Activated CD8-positive, alpha-beta memory T cell treated with anti-CD3 and anti-CD28 coated beads, Interleukin-2, amount 10 ng/mL, durations not matched to agents 7 days and 5 days (primary cell): ENCODE measurements at places on chromosomes 1 and 21. TPM values are rescaled to one million over a fixed set of nuclear protein-coding genes. Genes with fewer than 3 reads are reported as not detected.
A peak's percentile ranks its signal among the peaks of the same experiment; 100 is the strongest.

Gene MYBPH
- not detected for total RNA-seq

DNA sequence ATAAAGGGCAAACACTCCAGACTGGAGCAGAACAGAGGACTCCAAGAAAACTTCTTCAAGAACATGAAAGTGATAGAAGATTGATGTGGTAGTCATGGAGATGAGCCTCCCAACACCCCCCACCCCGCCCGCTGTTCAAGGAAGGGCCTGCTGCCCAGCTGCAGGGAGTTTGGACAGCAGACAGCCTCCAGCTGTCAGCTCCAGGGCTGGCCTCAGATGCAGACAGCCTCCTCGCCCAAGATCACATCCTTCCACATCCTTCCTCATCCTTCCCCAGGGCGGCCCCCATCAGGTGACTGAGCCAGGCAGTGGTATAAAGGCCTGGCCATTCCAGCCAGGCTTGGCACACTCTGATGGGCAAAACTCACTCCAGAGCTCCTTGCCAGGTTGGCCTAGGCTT is 24.6 kb downstream of the HMGN2 start:
- H3K36me3 ChIP-seq = no peaks in the 10 kb centered on the region
- H3K4me3 ChIP-seq = no peak overlapping the region
- no peak for DNase-seq
- peaks cover 12% of the 10 kb centered on the region for H3K4me1 ChIP-seq

GRCh38 chr1:53585565-53585964 is 126.4 kb downstream of the DMRTB1 start:
- no peaks in the 10 kb centered on the region for H3K36me3 ChIP-seq
- DNase-seq = peak; percentile 38
- H3K4me3 ChIP-seq = no peak overlapping the region
- no peak overlapping the region for H3K27ac ChIP-seq

Gene SLAMF7
- total RNA-seq = 107 TPM

- DNase-seq = no peak
- H3K27ac ChIP-seq = no peak overlapping the region
- peaks cover 2% of the 10 kb centered on the region for H3K4me1 ChIP-seq
- no peak overlapping the region for H3K4me3 ChIP-seq
- H3K36me3 ChIP-seq = peaks cover 3% of the 10 kb centered on the region
Observed at GRCh38 chr1:100782473-100783039, 63.0 kb downstream of the VCAM1 start.

DNA sequence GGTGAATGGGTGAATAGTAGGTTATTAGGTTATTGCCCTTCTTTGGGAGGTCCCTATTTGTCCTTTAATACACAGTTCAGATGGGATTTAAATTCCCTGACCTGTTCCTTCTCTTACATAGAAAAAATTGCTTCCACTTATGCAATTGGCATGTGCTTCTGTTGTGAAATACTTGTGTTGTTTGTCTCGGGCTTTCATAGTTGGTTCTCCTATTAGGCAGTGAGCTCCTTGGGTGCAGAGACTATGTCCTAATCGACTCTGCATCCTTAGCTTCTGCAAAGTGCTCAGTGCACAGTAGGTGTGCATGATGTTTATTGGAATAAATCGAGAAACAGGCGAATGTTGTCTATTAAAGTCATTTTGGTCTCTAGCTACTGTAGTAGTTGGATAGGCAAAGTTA is 1.3 kb upstream of the PDE4B start:
- peaks cover 16% of the 10 kb centered on the region for H3K4me1 ChIP-seq
- H3K27me3 ChIP-seq = peaks cover 75% of the 10 kb centered on the region
- peaks cover 8% of the 10 kb centered on the region for H3K36me3 ChIP-seq

Gene TENT5C
- 41.6 TPM for total RNA-seq

- H3K4me1 ChIP-seq = peaks cover 4% of the 10 kb centered on the region
- no peaks in the 10 kb centered on the region for H3K27me3 ChIP-seq
- H3K27ac ChIP-seq = no peak overlapping the region
- DNase-seq = no peak
Observed at GRCh38 chr1:10530281-10530740, 55.6 kb downstream of the PEX14 start.

DNA sequence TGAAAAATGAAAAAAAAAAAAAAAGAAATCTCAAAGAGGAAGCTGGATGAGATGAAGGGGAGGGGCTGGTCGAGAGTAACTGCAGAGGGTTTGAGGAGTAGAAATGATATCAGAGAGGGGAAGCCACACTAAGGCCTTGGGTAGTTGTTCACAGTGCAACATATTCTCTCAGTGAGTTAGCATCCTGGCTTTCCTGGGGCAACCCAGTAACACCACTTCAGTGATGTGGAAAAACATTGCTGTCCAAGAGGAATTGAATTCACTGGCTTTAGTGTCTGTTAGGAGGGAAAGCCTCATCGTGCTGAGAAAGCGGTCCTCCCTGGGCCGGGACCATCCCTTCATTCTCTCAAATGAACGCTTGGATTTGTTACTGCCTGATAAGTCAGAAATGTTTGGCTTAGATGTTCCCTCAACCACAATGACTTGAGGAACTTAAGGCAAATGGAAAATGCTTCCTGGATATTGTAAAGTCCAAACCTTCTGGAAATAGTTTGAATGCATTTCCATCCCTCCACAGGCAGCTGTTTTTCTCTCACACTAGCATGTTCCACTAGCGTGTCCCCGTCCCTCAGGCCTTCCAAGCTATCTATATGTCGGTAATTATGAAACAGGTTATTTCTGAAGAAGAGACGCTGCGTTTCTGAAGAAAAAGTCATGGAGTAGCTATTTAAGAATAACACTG is 12.2 kb downstream of the TGFB2 start:
- H3K36me3 ChIP-seq = no peaks in the 10 kb centered on the region
- H3K4me1 ChIP-seq = no peaks in the 10 kb centered on the region
- no peak overlapping the region for H3K27ac ChIP-seq
- DNase-seq = no peak
- peaks cover 15% of the 10 kb centered on the region for H3K27me3 ChIP-seq
- H3K4me3 ChIP-seq = no peak overlapping the region

DNA sequence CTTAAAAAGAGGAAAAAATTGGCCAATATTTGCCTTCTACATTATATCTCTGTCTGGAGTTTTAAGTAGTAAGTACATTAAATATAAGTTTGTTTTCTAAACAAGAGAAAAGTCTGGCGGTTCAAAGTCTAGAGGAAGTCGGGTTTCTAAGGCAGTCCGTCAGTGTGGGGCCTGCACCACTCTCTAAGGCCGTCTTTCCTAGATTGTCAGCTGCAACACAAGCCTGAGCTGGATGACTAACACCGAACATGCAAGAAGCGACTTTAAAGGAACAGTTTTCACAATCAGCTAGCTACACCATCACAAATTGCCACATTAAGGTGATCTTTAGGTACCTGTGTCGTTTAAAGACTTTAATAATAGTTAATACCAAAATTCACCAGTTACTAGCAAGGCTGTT is 19.6 kb downstream of the CCSAP start:
- no peak for DNase-seq
- peaks cover 37% of the 10 kb centered on the region for H3K36me3 ChIP-seq
- H3K4me1 ChIP-seq = peaks cover 21% of the 10 kb centered on the region
- H3K4me3 ChIP-seq = no peak overlapping the region
- no peaks in the 10 kb centered on the region for H3K27me3 ChIP-seq

DNA sequence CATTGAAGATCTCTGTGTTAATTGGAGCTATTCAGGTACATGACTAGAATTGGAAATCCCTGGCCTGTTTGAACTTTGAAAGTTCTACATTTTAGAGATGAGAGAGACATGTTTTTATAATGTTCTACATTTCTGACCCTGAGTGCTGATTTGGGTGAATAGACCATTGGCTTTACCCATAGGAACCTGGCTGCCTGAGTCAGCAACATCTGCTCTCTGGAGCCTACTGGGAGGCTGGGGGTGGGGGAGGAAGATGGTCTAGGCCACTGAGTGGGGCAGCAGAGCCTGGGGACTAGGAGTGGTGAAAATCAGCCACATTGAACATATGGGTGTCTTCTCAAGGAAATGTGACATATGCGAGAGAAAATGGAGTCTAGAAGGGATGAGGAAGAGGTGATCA is 1.4 kb upstream of the VANGL1 start:
- peaks cover 41% of the 10 kb centered on the region for H3K27me3 ChIP-seq
- peaks cover 4% of the 10 kb centered on the region for H3K36me3 ChIP-seq
- H3K27ac ChIP-seq = no peak overlapping the region
- no peak for DNase-seq
- peaks cover 16% of the 10 kb centered on the region for H3K4me1 ChIP-seq

DNA sequence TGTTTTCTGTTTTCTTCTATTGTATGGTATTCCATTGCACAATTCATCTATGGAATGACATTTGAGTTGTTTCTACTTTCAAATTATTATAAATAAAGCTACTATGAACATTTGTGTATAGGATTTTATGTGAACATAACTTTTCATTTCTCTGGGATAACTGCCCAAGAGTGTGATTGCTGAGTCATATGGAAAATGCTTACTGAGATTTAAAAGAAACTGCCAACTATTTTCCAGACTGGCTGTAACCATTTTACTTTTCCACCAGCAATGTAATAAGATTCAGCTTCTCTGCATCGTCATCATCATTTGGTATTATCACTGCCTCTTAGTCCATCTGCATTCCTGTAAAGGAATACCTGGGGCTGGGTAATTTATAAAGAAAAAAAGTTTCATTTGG is 779.6 kb upstream of the PRMT6 start:
- H3K36me3 ChIP-seq = no peaks in the 10 kb centered on the region
- no peak for DNase-seq
- no peak overlapping the region for H3K4me3 ChIP-seq
- H3K4me1 ChIP-seq = no peaks in the 10 kb centered on the region

Gene C1orf87
- not detected for total RNA-seq

GRCh38 chr1:25109531-25109951 is 122.8 kb downstream of the SYF2 start:
- no peak for DNase-seq
- peaks cover 14% of the 10 kb centered on the region for H3K36me3 ChIP-seq
- H3K27me3 ChIP-seq = peaks cover 17% of the 10 kb centered on the region
- H3K4me3 ChIP-seq = no peak overlapping the region
- peaks cover 29% of the 10 kb centered on the region for H3K4me1 ChIP-seq
- peak overlapping the region; percentile 56 for H3K27ac ChIP-seq

DNA sequence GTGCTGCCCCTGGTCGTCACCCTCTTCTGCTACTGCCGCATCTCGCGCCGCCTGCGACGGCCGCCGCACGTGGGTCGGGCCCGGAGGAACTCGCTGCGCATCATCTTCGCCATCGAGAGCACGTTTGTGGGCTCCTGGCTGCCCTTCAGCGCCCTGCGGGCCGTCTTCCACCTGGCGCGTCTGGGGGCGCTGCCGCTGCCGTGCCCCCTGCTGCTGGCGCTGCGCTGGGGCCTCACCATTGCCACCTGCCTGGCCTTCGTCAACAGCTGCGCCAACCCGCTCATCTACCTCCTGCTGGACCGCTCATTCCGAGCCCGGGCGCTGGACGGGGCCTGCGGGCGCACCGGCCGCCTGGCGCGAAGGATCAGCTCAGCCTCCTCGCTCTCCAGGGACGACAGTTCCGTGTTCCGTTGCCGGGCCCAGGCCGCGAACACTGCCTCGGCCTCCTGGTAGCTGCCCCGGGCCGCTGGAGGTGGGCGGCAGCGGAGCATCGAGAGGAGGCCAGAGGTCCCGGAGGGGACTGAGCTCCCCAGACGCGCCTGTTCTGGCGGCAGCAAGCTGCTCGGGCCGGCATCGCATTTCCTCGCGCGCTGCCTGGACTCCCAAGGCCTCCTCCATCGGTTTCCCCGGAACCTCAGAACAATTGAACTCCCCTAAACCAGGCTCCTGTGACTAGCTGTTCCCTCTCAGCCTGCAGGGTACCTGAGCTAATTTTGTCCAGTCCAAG is 1.1 kb downstream of the GPR25 start:
- H3K27ac ChIP-seq = no peak overlapping the region
- peaks cover 40% of the 10 kb centered on the region for H3K4me1 ChIP-seq
- H3K27me3 ChIP-seq = peaks cover 86% of the 10 kb centered on the region
- H3K4me3 ChIP-seq = no peak overlapping the region

Gene ALX3
- not detected for total RNA-seq
